Right atrium auricular region (tissue), 2 donors: ENCODE measurements at places on chromosomes 4 and X. TPM values are rescaled to one million over a fixed set of nuclear protein-coding genes. Genes with fewer than 3 reads are reported as not detected.

DNA sequence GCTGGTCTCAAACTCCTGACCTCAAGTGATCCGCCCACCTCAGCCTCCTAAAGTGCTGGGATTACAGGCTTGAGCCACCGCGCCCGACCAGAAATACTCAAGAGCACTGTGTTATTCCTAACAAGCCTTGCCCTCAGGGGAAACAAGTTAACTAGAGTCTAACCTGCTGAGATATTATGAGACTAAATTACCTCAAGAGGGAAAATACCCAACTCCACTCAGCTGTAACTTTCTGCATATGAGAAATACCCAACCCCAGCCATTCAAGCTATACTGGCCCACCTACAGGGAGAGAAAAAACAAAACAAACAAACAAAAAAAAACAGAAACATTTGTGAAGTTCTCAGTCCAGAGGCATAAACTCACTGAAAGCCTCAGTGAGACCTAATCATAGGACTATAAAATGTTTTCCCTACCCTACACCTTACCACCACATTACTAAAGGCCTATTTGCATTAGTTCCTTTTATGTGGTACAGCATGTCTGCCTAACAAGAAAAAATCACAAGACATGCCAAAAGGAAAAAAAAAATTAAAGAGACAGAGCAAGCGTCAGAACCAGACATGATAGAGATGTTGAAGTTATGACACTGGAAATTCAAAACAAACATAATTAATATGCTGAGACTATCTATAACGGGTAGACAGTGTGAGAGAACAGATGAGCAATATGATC, 876.0 kb downstream of the FSTL5 start:
- no peak overlapping the region for H3K4me3 ChIP-seq
- DNase-seq: no peak
- no peaks in the 10 kb centered on the region for H3K4me1 ChIP-seq
- no peak overlapping the region for H3K27ac ChIP-seq
- no peaks in the 10 kb centered on the region for H3K36me3 ChIP-seq
- H3K27me3 ChIP-seq: no peaks in the 10 kb centered on the region

Gene ARHGEF6
- 45.8 TPM for total RNA-seq

- no peaks in the 10 kb centered on the region for H3K27me3 ChIP-seq
- H3K4me1 ChIP-seq: no peaks in the 10 kb centered on the region
- DNase-seq: no peak
- no peak overlapping the region for H3K27ac ChIP-seq
- no peak overlapping the region for H3K4me3 ChIP-seq
Observed at GRCh38 chrX:10178866-10179463, 22.2 kb downstream of the CLCN4 start.

DNA sequence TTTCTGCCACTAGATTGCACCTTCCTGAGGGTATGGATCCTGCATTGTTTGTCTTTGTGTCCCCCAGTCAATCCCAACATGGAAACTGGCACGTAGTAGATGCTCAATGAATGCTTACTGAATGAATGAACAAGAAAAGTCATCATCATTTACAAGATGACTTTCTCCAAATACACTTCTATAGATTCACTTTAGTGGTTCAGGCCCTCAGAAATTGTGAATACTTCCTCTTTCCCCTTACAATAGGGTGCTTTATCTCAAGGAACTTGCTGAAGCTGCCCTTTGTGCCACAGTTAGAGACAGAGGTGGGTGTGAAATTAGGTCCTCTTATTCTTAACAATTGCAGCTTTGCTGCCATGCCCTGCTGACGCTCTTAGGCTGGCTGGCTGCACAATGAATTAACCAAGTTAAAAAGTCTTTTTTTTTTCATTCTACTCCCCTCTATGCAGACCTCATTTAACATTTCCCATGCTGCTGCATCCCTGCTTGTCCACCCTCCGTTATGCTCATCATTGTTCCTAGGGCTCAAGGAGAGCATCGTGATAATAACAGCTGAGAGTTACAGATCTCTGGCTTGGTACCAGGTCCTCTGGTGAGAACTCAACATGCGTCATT, 108.0 kb upstream of the ZNF518B start:
- H3K27ac ChIP-seq: no peak overlapping the region
- H3K4me3 ChIP-seq: no peak overlapping the region
- no peaks in the 10 kb centered on the region for H3K36me3 ChIP-seq

- no peak overlapping the region for H3K4me3 ChIP-seq
- H3K4me1 ChIP-seq: no peaks in the 10 kb centered on the region
- H3K27ac ChIP-seq: no peak overlapping the region
- no peaks in the 10 kb centered on the region for H3K36me3 ChIP-seq
- DNase-seq: no peak
Observed at GRCh38 chrX:84078991-84079390, 109.0 kb downstream of the RPS6KA6 start.

- no peak overlapping the region for H3K4me3 ChIP-seq
- no peak for DNase-seq
- no peaks in the 10 kb centered on the region for H3K36me3 ChIP-seq
- H3K27me3 ChIP-seq: no peaks in the 10 kb centered on the region
Observed at GRCh38 chrX:31058284-31058683, 13.6 kb downstream of the FTHL17 start.

DNA sequence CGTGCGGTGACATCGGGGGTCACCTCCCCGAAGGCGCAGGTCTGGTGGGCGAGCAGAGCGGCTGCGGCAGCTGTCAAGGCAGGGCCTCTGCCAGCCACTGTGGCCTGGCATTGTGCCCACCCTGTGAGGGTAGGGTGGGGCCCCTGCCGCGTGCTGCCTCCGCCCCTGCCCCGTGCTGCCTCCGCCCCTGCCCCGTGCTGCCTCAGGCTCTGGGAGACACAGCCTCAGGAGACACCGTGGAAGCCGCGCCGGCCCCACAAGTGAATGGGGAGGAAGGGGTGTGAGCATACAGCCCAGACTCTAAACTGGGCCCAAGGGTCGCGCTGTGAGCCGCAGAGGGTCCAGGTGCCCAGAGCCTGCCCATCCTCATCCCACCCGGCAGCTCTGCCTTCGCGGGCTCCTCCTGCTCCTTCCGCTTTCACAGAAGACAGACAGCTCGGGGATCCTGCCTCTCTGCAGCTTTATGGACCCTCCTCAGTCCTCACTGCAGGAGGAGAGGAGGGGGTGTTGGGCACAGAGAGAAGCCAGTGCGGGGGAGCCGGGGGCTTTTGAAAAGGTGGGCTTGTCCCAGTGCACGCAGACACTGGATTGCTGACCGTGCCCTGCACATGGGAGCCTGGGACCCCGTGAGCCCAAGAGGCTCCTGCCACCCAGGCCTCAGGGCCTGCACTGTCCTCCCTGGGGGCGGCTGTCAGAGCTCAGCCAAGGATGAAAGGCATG, 27.4 kb downstream of the PCGF3 start:
- no peak for DNase-seq
- H3K27ac ChIP-seq: no peak overlapping the region
- no peaks in the 10 kb centered on the region for H3K4me1 ChIP-seq
- no peak overlapping the region for H3K4me3 ChIP-seq
- peaks cover 63% of the 10 kb centered on the region for H3K36me3 ChIP-seq
- no peaks in the 10 kb centered on the region for H3K27me3 ChIP-seq

GRCh38 chrX:68533656-68534055, 34.8 kb downstream of the YIPF6 start:
- no peaks in the 10 kb centered on the region for H3K4me1 ChIP-seq
- no peaks in the 10 kb centered on the region for H3K27me3 ChIP-seq
- no peak for DNase-seq
- H3K27ac ChIP-seq: no peak overlapping the region
- H3K4me3 ChIP-seq: no peak overlapping the region

Gene PPP1R2C
- total RNA-seq: not detected

Gene ZMAT1
- total RNA-seq: 4.2 TPM

DNA sequence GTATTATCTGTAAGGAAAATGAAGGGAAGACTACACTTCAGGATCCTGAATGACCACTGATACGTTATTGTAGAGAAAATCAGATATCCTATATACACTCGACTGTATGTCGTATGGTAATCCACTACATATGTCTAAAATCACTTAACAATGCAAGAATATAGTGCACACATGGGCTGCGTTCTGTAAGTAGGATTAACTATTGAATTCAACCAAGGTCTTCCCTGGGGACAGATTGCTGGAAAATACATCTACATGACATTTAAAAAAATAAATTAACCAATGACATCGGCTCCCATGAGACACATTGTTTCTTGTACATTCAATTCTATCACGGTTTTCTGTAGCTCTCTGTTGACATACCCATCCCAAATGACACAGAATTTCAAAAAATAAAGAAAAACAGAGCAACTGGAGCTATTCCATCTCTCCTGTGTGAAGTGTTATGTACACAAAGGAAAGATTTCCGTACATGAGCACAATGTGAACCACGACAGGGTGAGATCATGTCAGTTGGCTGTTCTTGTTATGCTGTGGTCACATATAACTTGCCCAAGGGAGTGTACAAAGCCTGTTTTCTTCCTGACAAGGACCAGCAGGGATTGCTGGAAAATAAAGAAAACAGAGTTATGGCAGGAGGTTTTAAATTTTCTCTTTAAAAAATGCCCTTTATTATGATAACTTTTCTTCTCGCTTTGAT, 6.1 kb downstream of the ENOX2 start:
- DNase-seq: no peak
- H3K27me3 ChIP-seq: no peaks in the 10 kb centered on the region
- no peak overlapping the region for H3K4me3 ChIP-seq
- H3K27ac ChIP-seq: peak overlapping the region; percentile 70
- H3K4me1 ChIP-seq: no peaks in the 10 kb centered on the region

DNA sequence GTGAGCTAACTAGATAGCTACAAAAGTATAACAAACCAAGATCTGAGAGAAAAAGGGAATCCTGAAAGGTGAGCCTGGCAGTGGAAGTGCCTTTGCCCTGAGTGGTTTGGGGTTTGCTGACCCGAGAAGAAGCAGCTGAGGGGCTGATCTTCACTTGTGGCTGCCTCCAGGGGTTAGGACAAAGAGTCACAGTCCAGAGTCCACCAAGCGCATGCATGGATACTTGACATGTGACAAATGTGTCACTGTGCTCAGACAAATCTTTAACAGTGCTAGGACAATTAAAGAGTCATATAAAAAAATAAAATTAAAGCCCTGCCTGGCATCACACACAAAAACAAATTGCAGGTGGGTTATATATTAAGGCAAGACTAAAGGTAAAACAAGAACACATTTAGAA, 26.4 kb downstream of the HMGB3 start:
- DNase-seq: no peak
- H3K4me1 ChIP-seq: no peaks in the 10 kb centered on the region
- H3K4me3 ChIP-seq: no peak overlapping the region
- no peak overlapping the region for H3K27ac ChIP-seq
- H3K36me3 ChIP-seq: no peaks in the 10 kb centered on the region

DNA sequence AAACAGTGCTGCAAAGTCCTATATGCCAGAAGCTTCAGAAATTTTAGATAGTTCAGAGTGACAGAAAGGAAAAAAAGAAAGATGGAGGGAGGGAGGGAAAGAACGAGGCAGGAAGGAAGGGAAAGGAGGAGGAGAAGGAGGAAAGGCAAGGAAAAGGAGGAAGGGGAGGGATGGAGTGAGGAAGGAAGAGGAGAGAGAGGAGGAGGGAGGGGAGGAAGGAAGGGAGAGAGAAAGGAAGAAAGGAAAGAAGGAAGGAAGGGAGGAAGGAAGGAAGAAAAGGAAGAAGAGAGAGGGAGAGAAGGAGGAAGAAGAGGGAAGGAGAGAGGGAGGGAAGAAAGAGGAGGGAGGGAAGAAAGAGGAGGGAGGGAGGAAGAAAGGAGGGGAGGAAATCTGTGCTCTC, 42.4 kb upstream of the FHL1 start:
- no peak overlapping the region for H3K27ac ChIP-seq
- no peak for DNase-seq
- no peak overlapping the region for H3K4me3 ChIP-seq
- H3K4me1 ChIP-seq: no peaks in the 10 kb centered on the region

- H3K4me3 ChIP-seq: no peak overlapping the region
- H3K36me3 ChIP-seq: no peaks in the 10 kb centered on the region
- no peaks in the 10 kb centered on the region for H3K27me3 ChIP-seq
- H3K27ac ChIP-seq: no peak overlapping the region
- no peak for DNase-seq
- peaks cover 20% of the 10 kb centered on the region for H3K4me1 ChIP-seq
Observed at GRCh38 chr4:25157081-25157480, 3.2 kb downstream of the SEPSECS start.

- H3K4me3 ChIP-seq: no peak overlapping the region
- no peak for DNase-seq
- H3K27me3 ChIP-seq: no peaks in the 10 kb centered on the region
- peaks cover 9% of the 10 kb centered on the region for H3K4me1 ChIP-seq
- H3K27ac ChIP-seq: no peak overlapping the region
Observed at GRCh38 chr4:73161527-73162185, 92.1 kb upstream of the COX18 start.

DNA sequence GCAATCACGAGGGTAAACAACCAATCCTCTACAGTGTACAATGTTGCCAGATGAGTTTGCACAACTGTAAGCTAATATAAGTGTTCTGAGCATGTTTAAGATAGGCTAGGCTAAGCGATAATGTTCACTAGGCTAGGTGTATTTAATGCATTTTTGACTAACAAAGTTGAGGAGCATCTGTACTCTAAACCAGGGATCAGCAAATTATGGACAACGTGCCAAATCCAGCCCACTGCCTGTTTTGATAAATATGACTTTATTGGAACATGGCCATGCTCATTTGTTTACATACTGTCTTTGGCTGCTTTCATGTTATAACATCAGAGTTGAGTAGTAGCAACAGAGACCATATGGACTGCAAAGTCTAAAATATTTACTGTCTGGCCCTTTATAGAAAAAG, 46.3 kb upstream of the ARHGEF6 start:
- no peaks in the 10 kb centered on the region for H3K4me1 ChIP-seq
- H3K27ac ChIP-seq: no peak overlapping the region
- DNase-seq: no peak
- H3K27me3 ChIP-seq: no peaks in the 10 kb centered on the region
- no peaks in the 10 kb centered on the region for H3K36me3 ChIP-seq

Gene CYBB
- total RNA-seq: 19.7 TPM
